HEK293T (cell line): ENCODE measurements at places on chromosomes 13 and 19.
A peak's percentile ranks its signal among the peaks of the same experiment; 100 is the strongest.

GRCh38 chr19:19113040-19113626 is 25.1 kb downstream of the TMEM161A start:
- no peak for DNase-seq

DNA sequence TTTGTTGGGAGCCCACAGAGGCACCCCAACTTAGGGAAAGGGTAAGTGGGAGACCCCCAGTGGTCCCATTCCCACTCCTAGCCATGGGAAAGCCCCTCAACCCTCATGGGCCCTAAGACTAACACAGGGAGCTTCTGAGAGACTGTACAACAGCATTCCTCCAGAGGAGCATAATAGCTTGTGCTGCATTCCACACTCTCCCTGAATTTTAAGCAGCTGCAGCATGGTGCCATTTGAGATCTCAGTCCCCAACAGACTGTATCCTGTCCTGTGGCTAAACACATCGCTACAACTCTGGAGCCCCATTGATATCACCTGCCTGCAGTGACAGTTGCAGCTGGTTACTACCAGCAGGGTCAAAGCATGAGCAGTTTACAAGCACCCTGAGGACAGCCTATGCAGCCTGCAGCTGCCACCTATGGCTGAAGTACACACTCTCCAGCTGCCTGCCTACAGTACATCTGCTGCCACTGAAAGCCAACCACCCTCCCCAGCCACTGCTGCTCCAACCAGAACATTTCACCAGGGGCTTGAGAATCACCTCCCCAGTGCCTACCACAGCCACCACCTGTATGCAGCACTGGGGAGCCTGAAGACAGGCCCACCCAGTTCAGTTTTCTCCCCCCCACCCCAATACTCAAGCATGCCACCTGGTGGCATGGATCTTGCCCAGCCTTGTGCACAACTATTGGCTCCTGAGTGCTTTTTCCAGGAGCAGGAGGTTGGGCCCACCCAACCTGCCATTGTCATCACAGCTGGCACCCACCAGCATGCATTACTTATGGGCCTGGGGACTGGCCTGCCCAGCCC is 557.3 kb downstream of the GPC5 start:
- no peak for DNase-seq

GRCh38 chr13:36163809-36164308 is 32.7 kb upstream of the DCLK1 start:
- peak; percentile 63 for DNase-seq

GRCh38 chr19:13298565-13299481 is 148.6 kb downstream of the IER2 start:
- DNase-seq: no peak

GRCh38 chr19:49716154-49716553 is 25.2 kb downstream of the CPT1C start:
- no peak for DNase-seq

DNA sequence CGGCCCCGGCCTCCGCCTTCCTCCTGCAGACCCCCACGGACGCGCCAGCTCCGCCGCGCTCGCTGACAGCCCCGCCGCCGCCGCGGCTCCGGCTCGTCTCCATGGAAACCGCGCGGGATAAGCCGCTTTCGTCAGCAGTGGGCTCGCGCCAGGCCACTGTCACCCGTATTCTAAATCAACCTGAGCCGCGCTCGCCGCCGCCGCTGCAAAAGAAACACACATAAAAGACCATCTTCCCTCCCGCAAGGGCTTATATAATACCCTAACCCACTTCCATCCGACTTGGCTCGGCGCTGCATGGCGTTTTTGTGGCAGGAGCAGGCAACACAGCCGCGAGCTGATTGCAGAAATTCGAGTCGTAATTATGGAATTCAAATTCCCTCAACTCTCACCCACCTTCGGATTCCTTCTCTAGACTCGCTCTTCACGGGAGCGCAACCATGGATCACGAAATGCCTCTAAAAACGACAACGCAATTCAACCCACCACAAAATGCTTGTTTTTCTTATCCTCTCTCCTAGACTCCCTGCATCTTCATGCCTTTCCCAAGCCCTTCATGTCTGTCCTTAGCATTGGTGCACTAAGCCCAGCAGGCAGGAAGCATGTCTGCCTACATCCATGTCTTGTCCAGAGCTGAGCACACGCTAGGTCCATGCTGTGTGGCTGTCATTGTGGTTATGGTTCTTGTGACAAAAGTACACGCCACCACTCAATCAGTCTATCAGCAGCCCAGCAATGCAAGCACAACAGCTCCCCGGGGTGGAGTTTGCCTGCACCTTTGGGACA is at the start of gene AMER2:
Gene AMER2, minus strand, starts transcription at position 772 of the 786 bp plus-strand sequence. Its CDS starts 669 bp downstream, at position 103.
- DNase-seq: peak; percentile 33

DNA sequence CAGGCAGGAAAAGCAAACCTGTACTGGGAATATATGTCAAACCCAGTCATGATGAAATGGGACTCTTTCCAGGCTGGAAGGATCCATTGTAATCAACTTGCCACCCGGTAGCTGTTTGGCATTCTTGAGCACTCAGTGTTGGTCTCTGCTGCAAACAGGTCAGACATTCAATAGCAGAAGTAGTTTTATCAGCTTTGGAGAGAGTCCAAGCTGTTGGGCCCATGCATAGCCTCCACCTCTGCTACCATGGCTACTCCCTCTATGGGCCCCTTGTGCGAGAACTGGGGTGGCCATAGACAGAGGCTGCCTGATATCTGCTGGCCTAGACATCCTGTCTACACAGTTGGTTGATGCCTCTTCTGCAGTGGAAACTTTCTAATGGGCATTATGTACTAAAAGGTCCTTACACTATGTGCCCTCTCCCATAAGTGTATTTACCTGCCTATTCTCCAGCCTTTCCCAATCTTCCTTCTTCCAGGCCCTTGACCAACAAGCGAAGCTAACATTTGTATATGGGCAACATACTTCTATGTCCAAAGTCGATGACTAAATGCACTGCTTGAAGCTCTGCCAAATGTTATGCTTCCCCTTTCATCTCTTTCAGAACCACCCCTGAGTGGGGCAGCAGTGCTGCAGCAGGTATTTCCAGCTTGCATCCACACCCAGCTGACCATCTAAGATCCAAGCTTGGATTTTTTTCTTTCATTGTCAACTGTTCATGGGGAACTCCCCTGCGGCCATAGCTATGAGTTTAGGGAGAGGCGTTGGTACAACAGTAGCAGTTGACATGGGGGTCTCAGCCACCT is 5.3 kb upstream of the RNF6 start:
- DNase-seq: no peak

DNA sequence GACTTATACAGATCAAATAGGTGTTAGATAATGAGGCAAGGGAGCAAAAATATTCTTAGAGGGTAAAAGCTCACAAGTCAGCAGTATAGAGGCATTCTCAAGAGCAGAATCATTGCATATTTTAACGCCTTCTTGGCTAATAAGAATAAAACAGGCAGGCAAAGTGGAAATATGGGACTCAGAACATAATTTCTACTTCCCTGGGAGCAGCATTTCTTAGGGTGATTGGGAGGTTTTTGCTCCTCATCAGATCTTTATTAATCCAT is 39.6 kb downstream of the LHFPL6 start:
- no peak for DNase-seq

GRCh38 chr19:45526143-45526542 is 18.9 kb downstream of the VASP start:
- peak; percentile 81 for DNase-seq

- DNase-seq: no peak
These were observed 1448.0 kb upstream of the MIR17HG start for GRCh38 chr13:89899302-89900103.

- DNase-seq: peak; percentile 71
These were observed 545 bp downstream of the RAD23A start for GRCh38 chr19:12946092-12946721.

DNA sequence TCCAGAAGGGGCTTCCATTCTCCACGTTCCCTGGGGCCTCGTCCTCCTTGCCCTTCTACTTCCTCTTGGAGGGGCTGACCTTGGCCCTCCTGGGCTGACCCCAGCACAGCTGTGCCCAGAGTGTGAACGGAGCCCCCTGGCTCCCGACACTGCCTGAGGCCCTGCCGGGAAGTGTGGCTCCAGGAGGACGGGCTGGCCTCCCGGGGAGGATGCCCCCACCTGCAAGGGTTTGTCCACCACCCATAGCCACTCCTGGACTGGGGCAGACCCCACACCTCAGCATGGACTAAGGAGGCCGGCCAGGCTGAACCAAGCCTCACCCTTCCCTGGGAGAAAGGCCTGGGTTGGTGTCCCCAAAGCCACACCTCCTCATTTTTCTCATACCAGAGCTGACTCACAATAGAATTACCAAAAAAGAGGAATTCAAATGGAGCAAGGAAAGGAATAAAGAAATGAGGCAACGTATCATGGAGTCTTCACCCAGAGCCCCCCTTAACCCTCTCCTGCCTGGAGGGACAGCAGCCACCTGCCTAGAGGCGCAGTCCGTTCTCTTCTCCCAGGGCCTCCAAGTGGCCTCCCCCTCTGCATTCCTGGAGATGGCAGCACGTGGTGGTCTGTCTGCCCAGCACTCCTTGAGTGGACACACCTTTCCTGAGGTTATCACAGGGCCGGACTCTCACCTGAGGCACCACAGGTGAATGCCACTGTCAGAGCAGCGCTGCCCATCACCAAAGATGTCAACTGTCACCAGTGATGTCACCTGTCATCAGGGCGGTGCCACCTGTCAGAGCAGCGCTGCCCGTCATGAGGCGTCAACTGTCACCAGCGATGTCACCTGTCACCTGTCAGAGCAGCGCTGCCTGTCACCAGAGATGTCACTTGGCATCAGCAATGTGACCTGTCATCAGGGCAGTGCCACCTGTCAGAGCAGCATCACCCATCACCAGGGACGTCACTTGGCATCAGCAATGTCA is 3.1 kb upstream of the C13orf46 start:
- DNase-seq: no peak

GRCh38 chr13:33940256-33940655 is 122.3 kb downstream of the RFC3 start:
- DNase-seq: no peak

- no peak for DNase-seq
These were observed at the start of gene NMRK2 for GRCh38 chr19:3932931-3933810. Gene NMRK2 (plus strand): TSS chr19:3933069. CDS start chr19:3933672, 603 bp downstream.

DNA sequence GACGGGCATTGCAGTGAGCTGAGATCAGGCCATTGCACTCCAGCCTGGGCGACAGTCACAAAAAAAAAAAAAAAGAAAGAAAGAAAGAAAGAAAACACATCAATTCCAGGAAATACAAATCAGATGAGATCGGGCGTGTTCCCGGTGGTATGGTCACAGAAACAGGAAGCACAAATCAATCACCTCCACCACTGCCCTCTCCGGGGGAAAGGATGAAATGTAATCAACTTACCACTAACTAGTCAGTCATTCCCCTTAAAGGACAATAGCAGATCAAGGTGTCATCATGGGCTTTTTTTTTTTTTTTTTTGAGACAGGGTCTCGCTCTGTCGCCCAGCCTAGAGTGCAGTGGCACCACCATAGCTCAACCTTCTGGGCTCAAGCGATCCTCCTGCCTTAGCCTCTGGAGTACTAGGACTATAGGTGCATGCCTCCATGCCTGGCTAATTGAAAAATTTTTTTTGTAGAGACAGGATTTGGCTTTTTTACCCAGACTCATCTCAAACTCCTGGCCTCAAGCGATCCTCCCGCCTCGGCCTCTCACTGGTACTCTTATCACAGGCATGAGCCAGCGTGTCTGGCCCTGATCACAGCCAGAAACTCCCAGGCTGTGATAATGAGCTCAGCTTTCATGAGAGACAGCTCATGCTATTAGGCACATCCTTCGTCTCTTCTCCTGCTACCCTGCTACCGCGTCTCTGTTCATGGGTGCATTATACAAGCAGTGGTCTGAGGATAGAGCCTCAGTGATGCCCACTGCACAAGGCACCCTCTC is 6.8 kb upstream of the DPRX start:
- no peak for DNase-seq

DNA sequence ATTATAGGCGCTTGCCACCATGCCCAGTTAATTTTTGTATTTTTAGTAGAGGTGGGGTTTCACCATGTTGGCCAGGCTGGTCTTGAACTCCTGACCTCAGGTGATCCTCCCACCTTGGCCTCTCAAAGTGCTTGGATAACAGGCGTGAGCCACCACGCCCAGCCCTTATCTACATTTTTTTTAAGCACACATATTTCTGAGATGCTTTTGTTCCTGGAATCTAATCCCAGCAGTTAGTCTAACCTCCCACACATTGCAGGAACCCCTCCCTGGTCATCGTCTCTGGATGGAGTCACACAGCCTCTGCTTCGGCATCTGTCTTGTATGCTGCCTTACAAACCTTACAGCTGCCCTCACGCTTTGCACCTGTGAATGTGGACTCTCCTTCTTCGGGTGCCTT is 15.1 kb upstream of the KATNAL1 start:
- no peak for DNase-seq

DNA sequence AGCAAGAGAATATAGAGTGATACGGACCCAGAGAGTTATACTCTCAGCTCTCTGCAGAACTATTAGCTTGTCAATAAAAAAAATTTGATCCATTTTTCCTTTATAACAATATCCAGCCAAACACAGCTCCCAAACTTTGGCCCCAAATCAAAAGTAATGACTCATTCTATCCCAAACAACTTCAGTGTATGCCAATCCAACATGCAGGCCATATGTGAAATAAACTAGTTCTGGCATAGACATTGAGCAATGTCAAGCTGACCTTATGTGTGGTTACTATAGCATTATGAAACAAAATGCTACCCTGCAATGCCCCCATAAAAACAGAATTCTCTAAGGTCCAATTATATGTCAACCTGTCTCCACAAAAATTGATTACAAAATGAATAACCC is 209.5 kb downstream of the DNAJC15 start:
- no peak for DNase-seq

GRCh38 chr19:32416749-32417456 is 11.3 kb downstream of the DPY19L3 start:
- DNase-seq: no peak

- no peak for DNase-seq
These were observed 15.6 kb downstream of the LSM4 start for GRCh38 chr19:18307271-18307681.
